Dermis blood vessel endothelial cell (primary cell): ENCODE measurements at places on chromosomes 7 and 10. TPM values are rescaled to one million over a fixed set of nuclear protein-coding genes. Genes with fewer than 3 reads are reported as not detected.

The BRAT1 gene
- total RNA-seq: 31.7 and 38.0 TPM in 2 replicates

The CCDC172 gene
- total RNA-seq: not detected in 2 replicates

The ZNF425 gene
- total RNA-seq: 3.5 and 3.9 TPM in 2 replicates

The OR2A12 gene
- total RNA-seq: not detected in 2 replicates

The MACC1 gene
- total RNA-seq: under 0.01 and 0.17 TPM in 2 replicates

The SPRN gene
- under 0.01 TPM in 1 of 2 replicates, not detected in the other for total RNA-seq

The CNPY4 gene
- 31.2 and 39.5 TPM in 2 replicates for total RNA-seq

The BTBD16 gene
- not detected in 2 replicates for total RNA-seq

The FKBP6 gene
- not detected in 2 replicates for total RNA-seq

The GFRA1 gene
- total RNA-seq: 36.4 and 51.3 TPM in 2 replicates

The ZFAND4 gene
- total RNA-seq: 6.0 and 9.5 TPM in 2 replicates

The ABCC2 gene
- total RNA-seq: 0.79 and 1.5 TPM in 2 replicates

The KLF14 gene
- under 0.01 TPM in 1 of 2 replicates, not detected in the other for total RNA-seq

The ST8SIA6 gene
- total RNA-seq: 0.34 and 2.3 TPM in 2 replicates

The MPP7 gene
- total RNA-seq: 6.8 and 16.3 TPM in 2 replicates

The PITX3 gene
- total RNA-seq: not detected in 2 replicates

The STRIP2 gene
- 2.7 and 6.1 TPM in 2 replicates for total RNA-seq

The CALU gene
- 421 and 506 TPM in 2 replicates for total RNA-seq

The SPDYE6 gene
- not detected in 2 replicates for total RNA-seq

The WDFY4 gene
- total RNA-seq: 0.34 and 2.1 TPM in 2 replicates

The ZNF503 gene
- total RNA-seq: 0.68 and 1.2 TPM in 2 replicates

The TAS2R41 gene
- not detected in 2 replicates for total RNA-seq

The RBM33 gene
- total RNA-seq: 23.1 and 31.3 TPM in 2 replicates

The AGMO gene
- 1.9 and 6.7 TPM in 2 replicates for total RNA-seq

The GTF2IRD1 gene
- total RNA-seq: 6.1 and 7.4 TPM in 2 replicates

The HGF gene
- total RNA-seq: 3.4 and 8.8 TPM in 2 replicates

The FLNC gene
- total RNA-seq: 117 and 331 TPM in 2 replicates

The VPS41 gene
- 53.1 and 71.9 TPM in 2 replicates for total RNA-seq

The OGDHL gene
- 0.33 and 0.85 TPM in 2 replicates for total RNA-seq

The CALHM2 gene
- total RNA-seq: 18.4 and 27.9 TPM in 2 replicates

The ZC3HAV1L gene
- total RNA-seq: 16.4 and 20.8 TPM in 2 replicates

The RARRES2 gene
- total RNA-seq: 0.65 and 1.9 TPM in 2 replicates

The AIMP2 gene
- 61.3 and 62.3 TPM in 2 replicates for total RNA-seq

The ADCYAP1R1 gene
- not detected in 2 replicates for total RNA-seq

The MACROH2A2 gene
- total RNA-seq: under 0.01 and 0.05 TPM in 2 replicates

The TWIST1 gene
- not detected in 2 replicates for total RNA-seq

The PNLIP gene
- total RNA-seq: not detected in 2 replicates

The AKR1D1 gene
- total RNA-seq: not detected in 2 replicates

The GSDME gene
- total RNA-seq: 13.3 and 17.7 TPM in 2 replicates

The DOCK1 gene
- 120 and 124 TPM in 2 replicates for total RNA-seq

The CTNNA3 gene
- under 0.01 TPM in 1 of 2 replicates, not detected in the other for total RNA-seq

The PKD2L1 gene
- total RNA-seq: not detected in 2 replicates

The PRKAR2B gene
- 38.5 and 57.2 TPM in 2 replicates for total RNA-seq

The CRHR2 gene
- total RNA-seq: not detected in 2 replicates

The SLC39A12 gene
- total RNA-seq: under 0.01 TPM in 1 of 2 replicates, not detected in the other

The CALN1 gene
- total RNA-seq: 0.17 and 2.5 TPM in 2 replicates

The ZNF25 gene
- 6.1 and 6.5 TPM in 2 replicates for total RNA-seq

The AHR gene
- 142 and 189 TPM in 2 replicates for total RNA-seq

The PDZD7 gene
- 0.34 and 0.88 TPM in 2 replicates for total RNA-seq

The ACBD7 gene
- total RNA-seq: 0.85 and 6.0 TPM in 2 replicates
